ENCODE measurements at places on chromosomes 5 and 9.
A peak's percentile ranks its signal among the peaks of the same experiment; 100 is the strongest.

- no peak for DNase-seq
Observed at GRCh38 chr5:142813220-142813619, 43.0 kb downstream of the ARHGAP26 start.

DNA sequence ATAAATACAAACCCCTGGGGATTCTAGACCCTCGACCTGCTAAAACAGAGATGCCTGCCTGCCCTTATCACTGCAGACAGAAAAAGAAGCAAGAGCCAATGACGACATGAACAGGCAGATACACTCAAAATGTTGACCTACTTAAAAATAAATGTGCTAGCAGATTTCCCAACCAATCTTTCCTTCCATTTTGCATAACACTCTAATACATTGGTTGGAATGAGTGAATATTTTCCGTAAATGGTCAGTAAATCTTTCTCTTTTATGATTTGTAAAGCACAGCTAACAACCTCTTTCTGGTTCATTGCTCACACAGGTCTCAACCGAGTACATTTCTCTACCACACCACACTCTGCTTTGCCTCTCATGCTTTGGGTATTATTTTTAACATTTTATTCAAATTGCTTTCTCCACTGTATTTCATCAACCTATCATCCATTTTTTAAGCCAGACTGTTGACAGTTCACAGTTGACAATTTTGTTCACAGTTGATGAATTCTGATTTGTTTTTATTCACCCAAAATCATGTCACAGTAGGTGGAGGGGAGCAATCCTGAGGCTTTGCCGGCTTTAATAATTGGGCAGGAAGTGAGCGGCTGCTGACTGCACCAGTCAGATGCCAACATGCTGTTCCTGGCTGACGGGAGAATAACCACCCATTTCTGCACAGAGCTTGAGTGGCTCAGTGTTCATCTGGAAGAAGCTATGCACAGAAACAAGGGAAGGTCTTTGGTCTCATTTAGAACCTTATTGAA is 426.6 kb downstream of the SPOCK1 start:
- DNase-seq: peak; percentile 23

GRCh38 chr9:136670576-136671253 is 8.0 kb downstream of the EGFL7 start:
- no peak for DNase-seq

- no peak for DNase-seq
Observed at GRCh38 chr5:102418531-102418930, 80.3 kb downstream of the SLCO6A1 start.

DNA sequence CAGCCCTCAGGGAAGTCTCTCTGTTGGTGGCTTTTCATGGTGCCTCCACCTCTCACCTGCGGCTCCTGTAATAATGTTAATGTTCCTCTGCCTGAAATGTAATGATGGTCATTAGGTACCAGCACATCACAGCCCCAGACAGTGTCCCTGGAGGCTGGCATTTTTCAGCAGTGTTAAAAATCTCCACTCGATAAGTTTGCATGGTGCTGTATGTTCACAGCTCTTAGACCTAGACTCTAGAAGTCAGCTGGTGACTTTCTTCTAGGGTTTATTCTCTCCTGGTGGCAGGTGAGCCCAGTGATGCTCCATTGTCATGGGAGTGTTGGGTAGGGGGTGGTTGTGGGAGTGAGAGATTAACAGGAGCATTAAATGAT is 53.1 kb downstream of the GPR107 start:
- no peak for DNase-seq

GRCh38 chr9:76542360-76542759 is 83.4 kb downstream of the GCNT1 start:
- DNase-seq: no peak

- DNase-seq: no peak
Observed at GRCh38 chr9:95887926-95888497, 12.5 kb downstream of the ERCC6L2 start.

- no peak for DNase-seq
Observed at GRCh38 chr5:36253575-36253974, 11.8 kb upstream of the NADK2 start.

DNA sequence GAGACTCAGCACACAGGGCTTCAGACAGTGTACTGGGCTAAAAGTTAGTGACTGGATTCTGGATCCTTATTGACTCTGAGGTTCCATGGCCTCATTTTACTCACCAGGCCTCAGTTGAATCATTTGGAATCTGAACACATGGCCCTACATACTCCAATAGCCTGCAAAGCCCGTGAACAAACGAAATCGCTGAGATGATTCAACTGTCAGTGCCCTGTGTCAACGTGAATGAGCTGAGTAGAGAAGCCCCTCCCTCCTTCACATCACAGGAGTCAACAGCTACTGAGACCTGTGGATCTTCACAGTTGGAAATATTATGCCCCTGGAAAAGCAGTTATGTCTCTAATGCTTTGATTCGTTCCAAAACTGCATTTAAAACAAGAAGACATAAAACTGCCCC is 429.3 kb downstream of the GADD45G start:
- DNase-seq: no peak

DNA sequence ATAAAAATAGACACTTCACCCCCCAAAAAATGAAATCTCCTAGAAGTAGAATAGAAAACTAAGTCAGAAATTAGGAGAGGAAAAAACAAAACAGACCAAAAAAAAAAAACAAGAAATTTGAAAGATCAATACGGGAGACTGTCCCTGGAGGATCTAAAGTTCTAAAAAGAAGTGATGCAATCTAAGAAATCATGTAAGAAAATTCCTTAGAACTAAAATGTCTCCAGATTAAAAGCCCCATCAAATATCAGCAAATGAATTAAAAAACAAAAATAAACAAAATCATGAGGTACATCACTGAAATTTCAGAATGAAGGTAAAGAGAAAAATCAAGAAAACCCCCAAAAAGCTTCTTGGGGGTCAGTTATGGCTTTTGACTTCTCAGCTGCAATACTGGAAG is 13.5 kb downstream of the FNIP1 start:
- no peak for DNase-seq

- no peak for DNase-seq
Observed at GRCh38 chr9:114450833-114451706, 54.2 kb downstream of the WHRN start.
